Anterior cingulate cortex (tissue), 58 donors: ENCODE measurements at places on chromosomes 6 and 20.

DNA sequence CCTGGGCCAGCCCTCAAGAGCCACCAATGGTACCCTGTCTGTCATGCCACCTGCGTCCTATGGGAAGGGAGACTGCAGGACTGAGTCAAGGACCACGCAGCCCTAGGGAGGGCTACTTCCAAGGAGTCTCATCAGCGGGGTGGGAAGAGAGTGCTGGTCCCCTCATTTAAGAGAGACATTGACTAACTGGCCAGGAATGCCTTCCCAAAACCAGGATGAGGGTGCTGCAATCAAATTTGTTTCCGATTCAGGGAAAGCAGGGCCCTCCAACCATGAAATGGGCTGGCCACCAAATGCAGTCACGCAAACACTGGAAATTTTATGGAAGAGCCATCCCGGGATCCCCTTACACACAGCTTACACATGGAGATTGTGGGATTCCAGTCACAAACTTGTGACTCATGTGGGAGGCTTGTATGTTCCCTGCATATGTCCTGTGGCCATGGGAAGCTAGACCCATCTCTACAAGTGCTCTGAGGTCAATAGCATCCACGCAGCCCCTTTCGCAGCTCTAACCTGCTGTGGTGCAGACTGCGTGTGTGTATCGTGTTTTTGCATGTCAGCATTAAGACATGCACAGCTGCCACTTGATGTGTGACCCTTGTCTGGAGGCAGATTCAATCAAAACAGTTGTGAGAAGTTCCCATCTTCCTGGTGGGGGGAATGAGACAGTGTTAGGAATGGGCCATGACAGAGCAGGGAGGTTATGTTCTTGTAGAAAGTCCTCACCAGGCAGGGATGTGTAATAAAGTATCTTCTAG is 53.0 kb upstream of the CST7 start:
- DNase-seq: no peak

- no peak for DNase-seq
Measured at GRCh38 chr6:34587325-34587724, 31.2 kb upstream of the SPDEF start.

DNA sequence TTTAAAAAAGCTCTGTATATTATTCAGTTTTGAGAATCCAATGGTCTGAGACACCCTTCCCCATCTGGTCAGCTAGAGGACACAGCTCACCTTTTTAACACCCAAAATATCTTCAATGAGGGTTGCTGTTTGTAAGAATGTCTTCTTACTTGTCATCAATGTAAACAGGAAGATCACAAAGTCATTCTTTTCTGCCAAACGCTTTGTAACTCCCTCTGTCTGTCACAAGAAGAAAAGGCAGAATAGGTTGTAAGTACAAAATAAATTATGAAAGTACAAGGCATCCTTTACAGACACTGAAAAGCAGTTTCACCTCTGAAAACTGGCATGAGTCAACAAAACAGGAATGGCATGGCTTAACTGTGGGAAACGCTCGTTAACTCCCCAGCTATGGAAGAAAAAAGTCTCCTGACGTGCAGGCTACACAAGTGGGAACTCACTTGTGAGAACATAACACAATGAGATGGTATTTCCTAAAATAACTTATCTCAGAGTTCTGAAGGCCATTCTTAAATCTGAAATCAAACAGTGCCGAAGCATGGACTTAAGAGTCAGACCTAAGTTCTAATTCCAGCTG is 42.7 kb downstream of the TRPC4AP start:
- DNase-seq: no peak

DNA sequence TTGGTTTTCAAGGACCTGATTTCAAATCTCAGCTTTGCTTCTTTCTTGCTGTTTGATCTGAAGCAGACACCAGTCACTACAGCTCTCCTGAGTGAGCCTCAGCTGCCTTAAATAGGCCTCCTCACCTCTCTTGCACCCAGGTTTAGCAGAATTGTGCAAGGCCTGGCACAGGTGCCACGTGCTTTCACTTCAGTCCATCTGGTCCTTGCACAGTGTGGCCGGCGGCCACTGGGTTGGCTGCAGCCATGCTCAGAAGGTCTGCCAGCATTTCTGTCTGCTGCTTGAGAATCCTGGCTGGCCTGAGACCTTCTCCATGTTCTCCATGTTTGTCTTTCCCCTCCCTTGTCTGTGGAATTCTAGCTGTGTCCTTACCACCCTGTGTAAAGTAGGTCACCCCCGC is 14.5 kb upstream of the DAAM2 start:
- no peak for DNase-seq

- no peak for DNase-seq
Measured at GRCh38 chr20:40744818-40745175, 55.8 kb upstream of the MAFB start.

GRCh38 chr20:63315731-63316491 is 22.9 kb downstream of the COL20A1 start:
- no peak for DNase-seq

- no peak for DNase-seq
Measured at GRCh38 chr6:119124079-119124824, 45.8 kb upstream of the FAM184A start.

- DNase-seq: no peak
Measured at GRCh38 chr20:1389703-1390580, 2.9 kb downstream of the FKBP1A start.

- DNase-seq: no peak
Measured at GRCh38 chr20:48106428-48106827, 321.1 kb upstream of the SULF2 start.

GRCh38 chr6:29524444-29525310 is 34.9 kb downstream of the UBD start:
- no peak for DNase-seq

GRCh38 chr6:145360865-145361264 is 374.5 kb downstream of the EPM2A start:
- DNase-seq: no peak

- DNase-seq: no peak
Measured at GRCh38 chr6:32166411-32167061, 2.1 kb downstream of the EGFL8 start.

DNA sequence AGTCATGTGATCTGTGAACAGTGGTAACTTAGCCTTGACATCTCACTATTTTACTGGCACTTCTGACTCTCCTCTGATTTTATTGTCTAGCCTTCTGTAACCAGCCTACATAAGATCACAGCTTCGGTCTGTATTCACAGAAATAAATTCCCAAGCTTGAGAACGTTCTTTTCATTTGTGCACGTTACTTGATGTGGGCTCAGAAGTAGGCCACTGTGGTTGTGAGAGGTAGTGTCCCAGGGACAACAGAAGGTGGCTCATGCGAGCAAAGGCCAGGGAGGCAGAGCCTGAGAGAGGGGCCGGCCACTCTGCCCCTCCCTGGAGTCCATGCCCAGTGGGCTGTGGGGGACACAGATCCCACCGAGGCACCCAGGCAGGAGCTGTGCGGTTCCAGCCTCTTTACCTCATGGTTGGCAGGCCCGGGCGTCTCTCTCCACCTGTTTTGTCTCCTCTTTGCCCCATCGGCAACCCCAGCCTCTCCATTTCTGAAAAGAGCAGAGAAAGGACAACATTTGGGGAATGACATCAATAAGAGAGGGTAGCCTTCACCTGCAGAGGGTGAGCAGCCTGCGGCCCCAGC is 207.5 kb upstream of the CST7 start:
- no peak for DNase-seq

- no peak for DNase-seq
Measured at GRCh38 chr20:48064929-48065328, 279.6 kb upstream of the SULF2 start.

DNA sequence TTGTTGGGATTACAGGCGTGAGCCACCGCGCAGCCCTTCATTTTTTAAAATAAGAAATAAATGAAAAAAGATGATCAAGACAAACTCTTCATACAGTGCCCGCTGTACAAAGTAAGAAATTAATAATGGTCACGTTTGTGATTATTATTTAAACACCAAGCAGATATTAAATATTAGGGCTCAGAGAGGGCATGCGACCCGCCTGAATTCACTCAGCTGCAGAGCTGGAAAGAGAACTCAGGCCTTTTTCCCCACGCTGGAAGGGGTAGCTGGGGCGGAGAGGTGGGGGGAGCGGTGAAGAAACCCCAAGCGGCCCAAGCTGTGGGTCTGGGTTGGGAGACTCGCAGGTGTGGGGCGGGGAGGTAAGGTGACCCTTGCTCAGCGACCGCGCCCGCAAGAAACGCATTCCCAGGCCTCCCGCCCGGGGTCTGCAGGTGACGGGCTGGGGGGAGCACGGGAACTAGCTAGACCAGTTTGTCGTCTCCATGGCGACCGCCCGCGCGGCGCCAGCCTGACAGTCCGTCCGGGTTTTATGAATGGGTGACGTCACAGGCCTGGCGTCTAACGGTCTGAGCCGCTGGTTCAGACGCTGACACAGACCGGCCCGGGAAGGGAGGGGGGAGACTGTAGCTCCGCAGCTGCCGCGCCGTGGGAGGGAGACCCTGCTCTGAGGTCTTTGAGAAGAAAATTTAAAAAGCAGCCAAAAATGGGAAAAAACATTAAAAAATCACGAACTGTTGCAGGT is 1.1 kb upstream of the ID1 start:
- peak; percentile 90 for DNase-seq

DNA sequence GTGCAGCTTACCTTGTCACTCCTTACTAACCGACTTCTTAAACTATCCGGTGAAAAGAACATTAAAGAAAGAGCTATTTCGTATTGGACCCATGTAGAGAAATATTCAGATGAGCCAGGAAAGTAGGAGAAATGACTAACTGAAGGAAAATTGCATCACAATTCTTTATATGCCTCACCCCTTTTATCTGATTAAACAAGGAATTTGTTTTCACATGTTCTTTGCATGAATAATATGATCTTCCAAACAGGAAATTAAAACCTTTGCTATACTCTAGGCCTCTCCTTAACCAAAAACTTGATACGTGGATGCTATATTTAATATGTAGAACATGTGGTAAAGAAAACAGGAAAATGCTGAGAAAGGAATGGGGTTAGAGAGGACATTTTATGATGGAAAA is 41.9 kb upstream of the LRRC1 start:
- DNase-seq: no peak

GRCh38 chr20:906001-906520 is 10.1 kb downstream of the ANGPT4 start:
- no peak for DNase-seq

- no peak for DNase-seq
Measured at GRCh38 chr6:9315966-9316650, 880.8 kb upstream of the SLC35B3 start.
